ENCODE measurements at places on chromosomes 7 and 10.

- DNase-seq, result no peak
Observed at GRCh38 chr7:116164552-116165306, 45.6 kb upstream of the TES start.

DNA sequence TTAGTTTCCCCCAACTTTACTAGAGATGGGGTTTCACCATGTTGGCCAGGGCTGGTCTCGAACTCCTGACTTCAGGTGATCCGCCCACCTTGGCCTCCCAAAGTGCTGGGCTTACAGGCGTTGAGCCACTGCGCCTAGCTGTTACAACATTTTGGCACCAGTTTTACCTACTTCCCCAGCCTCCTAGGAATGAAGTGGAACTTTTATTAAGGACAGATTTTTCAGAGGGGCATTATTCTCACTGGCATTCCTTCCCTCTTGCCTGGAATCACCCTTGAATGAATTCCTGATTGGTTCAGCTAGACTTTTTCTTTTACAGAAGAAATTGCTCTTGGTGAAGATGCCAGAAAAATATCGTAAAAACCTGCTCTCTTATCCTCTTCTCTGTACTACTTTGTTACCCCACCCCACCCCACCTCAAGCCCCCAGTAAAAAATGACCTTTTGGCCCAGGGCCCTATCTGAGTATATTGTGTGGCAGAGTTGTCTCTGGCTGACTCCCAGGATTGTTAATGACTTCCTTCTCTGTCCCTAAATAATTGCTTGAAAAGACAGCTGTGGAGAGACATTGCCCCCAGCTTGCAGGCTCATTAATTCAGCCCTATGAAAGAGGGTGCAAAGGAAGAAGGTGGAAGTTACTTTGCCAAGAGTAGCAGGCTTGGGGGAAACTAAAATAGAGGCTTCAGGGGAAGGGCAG is 189.6 kb downstream of the AUTS2 start:
- no peak for DNase-seq

- DNase-seq, result no peak
Observed at GRCh38 chr10:26746061-26746460, 48.6 kb downstream of the PDSS1 start.

DNA sequence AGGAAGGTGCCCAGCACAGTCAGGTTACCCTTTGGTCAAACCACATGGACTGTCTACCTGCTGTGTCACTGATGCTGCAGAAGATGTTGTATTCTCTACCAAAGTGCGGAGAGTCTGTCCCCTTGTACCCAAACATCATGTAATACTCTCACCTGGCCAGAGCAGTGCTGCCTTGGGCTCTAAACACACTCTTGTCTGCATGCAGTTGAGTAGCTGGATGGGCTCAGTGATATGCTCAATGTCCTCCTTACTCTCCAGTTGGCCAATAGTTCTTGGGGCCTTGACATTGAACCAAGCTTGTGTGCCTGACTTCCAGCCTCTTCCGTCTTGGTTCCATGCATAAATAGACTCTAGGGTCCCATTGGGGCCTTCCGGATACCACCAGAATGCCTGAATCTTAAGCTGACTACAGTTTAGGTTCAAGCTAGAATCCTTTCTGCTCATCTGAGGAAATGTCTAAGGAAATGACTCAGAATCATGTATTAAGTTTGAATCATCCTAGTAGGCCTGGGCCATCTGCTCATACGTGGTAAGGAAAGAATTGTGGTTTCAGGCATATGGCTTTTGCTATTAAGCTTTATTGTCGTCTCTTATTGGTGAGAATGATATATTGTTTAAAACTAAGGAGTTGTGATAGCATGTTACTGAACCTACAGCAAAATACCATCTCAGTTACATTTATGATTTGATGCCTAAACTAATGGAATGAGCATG is 118.0 kb downstream of the OTUD1 start:
- no peak for DNase-seq

DNA sequence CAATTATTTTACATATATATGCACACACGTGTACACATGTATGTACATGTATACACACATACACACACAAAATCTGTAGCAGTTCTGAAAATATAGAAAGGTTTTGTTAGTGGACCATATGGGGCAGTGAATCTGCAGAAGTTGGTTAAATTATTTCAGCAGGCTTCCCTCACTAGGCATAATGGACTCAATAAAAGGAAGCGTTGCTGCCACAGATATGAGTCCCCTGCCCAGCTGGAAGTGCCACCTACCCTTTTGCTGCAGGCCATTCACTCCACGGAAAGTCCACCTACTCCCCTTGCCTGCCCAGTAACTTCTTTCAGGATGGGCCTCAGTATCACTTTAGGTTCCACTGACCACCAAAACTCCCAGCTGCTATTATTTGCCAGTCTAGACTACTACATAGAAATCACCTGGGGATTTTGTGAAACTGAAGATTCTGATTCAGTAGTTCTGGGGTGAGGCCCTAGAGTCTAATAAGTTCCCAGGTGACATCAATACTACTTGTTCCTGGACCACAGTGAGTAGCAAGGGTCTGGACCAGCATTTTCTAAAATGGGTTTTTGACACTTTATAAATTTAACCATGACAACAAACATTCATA is 29.3 kb upstream of the CROT start:
- DNase-seq, result no peak

- no peak for DNase-seq
Observed at GRCh38 chr7:141410353-141411000, 140.7 kb upstream of the AGK start.

- DNase-seq, result no peak
Observed at GRCh38 chr10:130027716-130028464, 63.8 kb upstream of the EBF3 start.

- DNase-seq, result no peak
Observed at GRCh38 chr10:21519941-21520436, 5.5 kb downstream of the SKIDA1 start.

- no peak for DNase-seq
Observed at GRCh38 chr7:6650086-6650485, 13.0 kb downstream of the ZNF316 start.

- DNase-seq, result no peak
Observed at GRCh38 chr7:135690566-135690965, 28.3 kb downstream of the STMP1 start.

- DNase-seq, result no peak
Observed at GRCh38 chr10:7428673-7429350, 18.0 kb upstream of the SFMBT2 start.

GRCh38 chr10:6912929-6913328 is 332.9 kb upstream of the PRKCQ start:
- no peak for DNase-seq

DNA sequence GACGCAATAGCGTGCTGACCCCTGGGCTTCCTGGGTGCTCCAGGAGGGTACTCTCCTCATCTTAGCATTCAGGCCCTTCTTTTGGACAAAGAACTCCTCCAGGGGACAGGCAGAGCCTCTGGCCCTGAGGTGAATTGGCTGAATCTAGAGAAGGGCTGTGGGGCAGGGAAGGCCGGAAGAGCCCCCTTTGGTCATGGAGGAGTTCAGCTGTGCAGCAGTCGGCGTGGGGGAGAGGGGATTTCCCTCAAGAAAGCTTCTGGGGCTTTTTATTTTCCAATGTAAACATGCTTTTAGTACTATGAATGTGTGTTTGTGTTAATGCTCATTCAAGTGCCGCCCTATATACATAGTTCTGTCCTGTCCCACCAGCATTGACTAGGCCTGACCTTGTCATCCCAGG is 38.8 kb downstream of the FIGNL1 start:
- DNase-seq, result no peak

DNA sequence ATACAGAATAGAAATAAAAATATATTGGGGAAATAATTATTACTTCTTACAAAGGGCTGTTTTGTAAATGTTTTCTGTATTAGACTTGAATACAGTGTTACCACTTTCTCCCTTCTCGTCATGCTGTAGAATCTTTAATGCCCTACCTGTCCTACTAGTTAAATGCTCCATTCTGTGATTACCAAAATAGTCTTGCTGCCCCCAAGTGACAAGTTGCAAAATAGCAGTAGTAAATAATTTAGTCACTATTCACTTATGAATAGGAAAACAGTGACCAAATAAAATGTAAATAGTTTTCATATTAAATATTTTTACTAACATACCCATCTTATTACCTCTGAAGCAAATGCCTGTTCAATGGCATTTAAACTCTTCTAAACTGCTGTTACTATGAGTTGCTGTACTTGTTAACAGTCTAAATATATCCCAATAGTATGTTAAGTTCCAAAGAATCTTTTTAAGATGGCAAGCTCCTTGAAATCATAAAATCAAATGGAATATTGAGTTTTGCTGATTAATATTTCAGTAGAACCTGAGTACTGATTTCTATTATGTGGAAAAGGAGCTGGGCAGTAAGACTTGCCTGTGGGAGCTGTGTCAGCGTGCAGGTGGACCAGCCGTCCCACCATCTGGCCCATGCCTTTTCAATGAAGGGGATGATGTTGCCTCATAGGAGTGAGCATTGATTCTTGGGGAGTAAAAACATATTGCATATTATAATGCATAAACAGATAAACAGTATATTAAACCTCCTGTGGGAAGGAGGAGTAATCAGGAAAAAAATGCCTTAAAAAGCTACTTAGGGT is 18.1 kb upstream of the OIT3 start:
- no peak for DNase-seq

GRCh38 chr7:25167262-25167843 is 42.3 kb upstream of the CYCS start:
- no peak for DNase-seq

DNA sequence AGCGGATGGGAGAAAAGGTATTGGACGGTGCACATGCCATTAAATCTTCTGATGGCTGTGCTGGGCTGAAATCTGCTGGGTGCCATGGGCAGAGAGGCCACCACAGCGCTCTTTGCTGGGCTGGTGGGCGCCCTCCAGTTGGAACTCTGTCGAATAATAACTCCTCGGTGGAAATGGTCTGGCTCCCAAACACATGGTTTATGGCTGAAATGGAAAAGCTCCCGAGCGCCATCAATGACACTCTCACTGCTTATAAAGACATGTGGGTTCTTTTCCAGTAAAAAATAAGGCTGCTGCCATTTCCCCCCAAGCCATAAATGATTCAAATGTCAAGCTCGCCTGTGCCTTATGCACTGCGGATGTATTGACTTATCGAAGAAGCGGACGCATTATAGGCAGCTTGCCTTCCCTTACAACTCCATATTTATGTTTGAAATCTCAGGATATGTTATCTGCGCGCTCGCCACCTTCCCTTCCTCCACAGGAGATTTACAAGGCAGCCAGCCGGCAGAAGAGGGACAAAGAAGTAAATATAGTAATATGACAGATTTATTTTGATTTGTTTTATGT is 239.0 kb upstream of the MKI67 start:
- DNase-seq, result no peak

GRCh38 chr10:87927091-87927490 is 63.7 kb downstream of the PTEN start:
- DNase-seq, result no peak

DNA sequence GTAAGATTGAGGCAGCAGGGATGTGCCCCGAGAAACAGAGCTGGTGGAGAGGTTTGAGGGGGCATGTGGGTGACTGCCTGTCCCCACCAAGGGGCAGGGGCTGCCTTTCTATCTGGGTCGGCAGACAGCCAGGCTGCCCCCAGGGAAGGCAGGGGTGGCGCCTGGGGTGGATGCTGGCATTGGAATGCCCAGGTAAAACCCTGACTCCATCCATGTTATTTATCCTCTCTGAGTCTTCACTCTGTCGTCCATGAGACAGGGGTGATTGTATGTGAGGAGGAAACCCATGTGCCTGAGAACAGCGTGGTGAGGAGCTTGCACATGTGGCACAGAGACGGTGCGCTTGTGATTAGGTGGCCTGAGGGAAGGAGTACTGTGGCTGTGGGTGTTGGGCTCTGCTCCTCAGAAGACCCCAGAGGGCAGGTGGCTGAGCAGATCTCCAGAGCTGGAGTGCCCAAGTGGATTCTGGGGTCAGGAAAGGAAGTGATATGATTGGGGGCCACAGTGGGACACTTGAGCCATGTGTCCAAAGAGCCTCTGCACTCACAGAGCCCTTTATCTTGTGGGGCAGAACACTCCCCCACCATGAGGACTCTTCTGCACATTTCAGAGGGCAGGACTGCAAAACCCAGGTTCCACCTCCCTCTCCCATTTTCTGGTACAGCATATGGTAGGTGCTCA is 100.4 kb upstream of the RET start:
- no peak for DNase-seq

DNA sequence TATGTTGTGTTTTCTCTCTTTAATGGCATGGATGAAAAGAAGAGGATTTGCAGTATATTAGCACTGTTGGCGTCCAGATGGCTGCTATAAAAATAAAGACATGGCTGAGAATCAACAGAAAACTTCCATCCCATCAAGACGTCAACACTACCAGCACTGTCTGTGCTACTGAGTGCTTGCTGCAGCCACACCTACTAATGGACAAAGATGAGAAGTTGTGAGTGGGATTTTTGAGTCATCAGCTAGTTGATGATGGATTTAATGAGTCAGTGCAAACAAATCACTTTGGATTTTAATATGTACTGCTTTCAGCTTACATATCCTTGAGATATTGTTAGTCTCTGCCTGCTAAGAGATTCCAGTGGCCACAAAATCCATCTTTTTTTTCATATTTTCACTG is 631.0 kb upstream of the ANKRD30A start:
- DNase-seq, result no peak

Measured in T-helper 2 cell (primary cell).